Fibroblast of skin of abdomen (primary cell): ENCODE measurements at places on chromosomes 1 and 21.

DNA sequence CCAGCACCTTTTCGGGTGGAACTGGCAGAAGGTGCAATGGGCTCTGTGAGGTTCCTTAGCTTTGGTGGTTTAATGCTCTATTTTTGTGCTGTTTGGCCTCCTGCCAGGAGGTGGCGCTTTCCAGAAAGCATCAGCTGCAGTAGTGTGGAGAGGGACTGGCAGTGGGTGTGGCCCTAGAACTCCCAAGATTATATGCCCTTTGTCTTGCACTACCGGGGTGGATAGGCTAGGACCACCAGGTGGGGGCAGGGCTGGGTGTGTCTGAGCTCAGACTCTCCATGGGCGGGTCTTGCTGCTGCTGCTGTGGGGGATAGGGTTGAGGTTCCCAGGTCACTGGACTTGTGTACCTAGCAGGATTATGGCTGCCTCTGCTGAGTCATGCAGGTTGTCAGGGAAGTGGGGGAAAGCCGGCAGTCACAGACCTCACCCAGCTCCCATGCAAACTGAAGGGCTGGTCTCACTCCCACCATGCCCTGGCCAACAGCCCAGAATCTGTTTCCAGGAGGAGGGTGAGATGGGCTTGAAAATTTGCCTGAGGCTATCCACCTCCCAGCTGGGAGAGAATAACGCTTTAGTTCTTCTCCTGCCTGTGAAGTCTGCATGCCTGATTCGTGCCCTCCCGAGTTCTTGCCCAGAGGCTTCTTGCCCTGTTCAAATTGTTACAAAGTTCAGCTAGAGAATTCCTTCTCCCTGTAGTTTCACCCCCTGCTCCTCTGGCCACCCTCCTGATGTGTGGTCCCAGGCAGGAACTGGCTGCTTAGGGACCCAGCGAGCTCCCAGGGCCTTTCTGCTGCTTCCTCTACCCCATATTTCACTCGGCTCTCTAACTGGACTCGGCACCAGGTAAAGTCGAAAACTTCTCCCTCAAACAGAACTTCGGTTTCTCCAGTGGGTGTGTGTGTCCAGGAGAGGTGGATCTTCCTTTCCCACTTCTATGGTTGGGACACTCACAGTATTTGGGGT is 76.5 kb upstream of the BTG3 start:
- no peak for DNase-seq

GRCh38 chr1:6961905-6962477 is 176.7 kb downstream of the CAMTA1 start:
- no peak for DNase-seq

DNA sequence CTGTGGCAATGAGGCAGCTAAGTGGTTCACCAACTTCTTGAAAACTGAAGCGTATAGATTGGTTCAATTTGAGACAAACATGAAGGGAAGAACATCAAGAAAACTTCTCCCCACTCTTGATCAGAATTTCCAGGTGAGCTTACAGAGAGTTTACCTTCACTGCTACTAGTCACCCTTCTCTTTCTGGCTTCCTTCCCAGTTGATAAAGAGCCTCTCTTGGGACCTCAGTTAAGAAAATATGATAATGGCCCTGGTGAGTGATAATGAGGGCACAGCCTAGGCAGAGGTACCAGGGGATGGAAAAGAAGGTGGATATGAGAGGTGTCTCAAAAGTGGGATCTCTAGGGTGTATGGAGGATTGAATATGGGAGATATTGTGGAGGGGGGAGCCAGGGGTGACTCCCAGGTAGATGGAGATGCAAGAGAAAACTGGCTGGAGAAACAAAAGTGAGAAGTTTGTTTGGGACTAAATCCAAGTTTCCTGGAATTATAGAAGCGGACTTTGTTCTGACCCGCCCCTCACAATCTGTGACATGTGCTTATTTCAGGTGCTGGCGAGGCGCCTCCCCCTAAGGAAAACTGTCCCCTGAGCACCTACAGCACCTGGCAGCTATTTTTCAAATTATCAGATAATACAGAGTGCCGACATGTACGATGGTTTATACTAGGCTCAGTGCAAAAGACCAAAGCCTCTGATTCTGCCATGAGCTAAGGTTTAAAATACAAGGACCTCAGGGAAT is 13.7 kb downstream of the MTARC2 start:
- no peak for DNase-seq

GRCh38 chr21:46115441-46116188 is 17.7 kb downstream of the COL6A2 start:
- no peak for DNase-seq
